Fibroblast of the aortic adventitia (primary cell): ENCODE measurements at places on chromosomes 5 and 9.
A peak's percentile ranks its signal among the peaks of the same experiment; 100 is the strongest.

GRCh38 chr9:78807286-78807685, 510.4 kb downstream of the PSAT1 start:
- DNase-seq: no peak

DNA sequence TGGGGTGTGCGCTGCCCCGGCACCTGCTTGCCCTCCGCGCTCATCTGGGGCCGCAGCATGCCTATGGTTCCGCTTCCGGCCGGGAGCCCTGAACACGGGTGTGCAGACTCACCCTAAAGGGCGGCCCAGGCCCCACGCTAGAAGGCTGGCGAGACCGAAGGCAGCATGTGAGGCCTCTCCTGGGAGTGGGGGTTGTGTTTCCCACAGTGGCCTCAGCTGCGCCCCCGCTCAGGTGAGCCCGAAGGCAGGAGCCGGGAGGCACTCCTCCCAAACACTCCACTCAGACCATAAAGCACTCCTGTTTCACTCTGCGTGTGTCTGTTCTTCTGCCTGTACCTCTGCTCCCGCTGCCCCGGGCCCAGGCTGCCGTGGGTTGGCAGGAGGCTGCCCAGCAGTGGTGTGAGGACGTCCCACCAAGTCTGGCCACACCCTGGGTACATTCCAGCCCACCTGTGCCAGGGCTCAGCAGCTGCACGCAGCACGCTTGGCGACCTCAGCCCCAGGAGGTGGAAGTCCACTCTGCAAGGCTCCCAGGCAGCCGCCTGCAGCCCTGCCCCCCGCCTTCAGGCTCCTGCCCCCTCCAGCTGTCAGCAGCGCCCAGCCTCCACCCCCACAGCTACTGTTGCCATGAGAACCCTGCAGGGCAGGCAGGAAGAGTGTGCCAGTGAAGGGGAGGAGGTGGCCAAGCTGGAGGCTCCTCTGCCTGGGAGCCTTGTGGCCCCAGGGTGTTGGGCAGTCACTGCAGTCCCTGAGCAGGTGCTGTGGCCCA, 1.2 kb upstream of the AJM1 start:
- DNase-seq: peak; percentile 25

GRCh38 chr9:34456151-34456550, 2.2 kb downstream of the FAM219A start:
- no peak for DNase-seq

DNA sequence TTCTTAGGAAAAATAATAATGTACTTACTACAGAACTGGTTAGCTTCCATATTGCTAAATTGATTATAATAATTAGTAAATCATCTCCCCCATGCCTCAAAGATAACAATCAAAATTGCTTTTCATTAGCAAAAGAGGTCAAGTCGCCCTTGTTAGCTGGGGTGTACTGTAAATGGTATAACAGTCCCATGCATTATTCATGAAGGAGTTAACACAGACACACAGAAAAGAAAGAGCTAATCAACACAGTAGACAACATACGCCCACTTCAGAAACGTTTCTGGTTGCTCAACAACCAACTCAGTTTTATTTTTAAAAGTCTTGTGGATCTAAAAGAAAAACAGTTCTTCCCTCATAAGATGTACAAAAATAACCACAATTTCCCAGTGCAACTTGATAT, 100.2 kb downstream of the MPDZ start:
- no peak for DNase-seq

- DNase-seq: no peak
Observed at GRCh38 chr9:120714846-120715388, 647 bp upstream of the MEGF9 start.

DNA sequence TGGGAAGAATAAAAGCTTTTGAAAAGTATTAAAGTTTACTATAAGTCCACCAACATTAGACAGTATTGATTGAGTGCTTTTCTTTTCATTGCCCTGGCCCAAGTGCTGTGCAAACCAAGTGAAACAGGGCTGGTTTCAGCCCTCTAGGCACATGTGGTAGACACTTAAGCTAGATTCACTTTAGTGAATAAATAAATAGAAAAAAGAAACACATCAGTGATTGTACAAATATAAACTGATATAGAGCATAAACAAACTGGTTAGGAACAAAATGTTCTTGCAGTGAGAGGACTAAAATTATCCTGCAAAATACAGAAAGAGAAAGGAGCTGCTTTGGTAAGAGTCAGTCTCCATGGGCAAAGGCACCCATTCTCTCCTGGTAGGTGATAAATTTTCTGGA, 29.7 kb downstream of the ACTBL2 start:
- no peak for DNase-seq

DNA sequence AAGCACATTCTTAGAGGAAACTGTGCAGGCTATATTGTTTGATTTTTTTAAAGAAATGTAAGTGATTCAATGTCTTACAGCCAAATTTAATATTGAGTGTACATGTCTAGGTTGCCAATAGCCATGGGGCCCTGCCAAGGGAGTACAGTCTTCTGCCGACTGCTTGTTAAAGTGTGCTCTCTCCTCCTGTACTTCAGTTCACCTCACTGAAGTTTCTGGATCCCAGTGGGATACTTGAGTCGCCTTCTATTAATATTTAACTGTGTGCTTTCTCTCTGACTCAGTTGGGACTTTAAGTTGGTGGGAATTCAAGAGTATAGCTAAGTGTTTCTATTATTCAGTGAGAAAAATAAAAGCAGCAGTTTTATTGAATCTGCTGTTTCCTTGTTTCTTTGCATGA, 44.5 kb upstream of the C5orf47 start:
- DNase-seq: no peak

GRCh38 chr5:41112486-41113455, 41.6 kb upstream of the MROH2B start:
- peak; percentile 60 for DNase-seq

DNA sequence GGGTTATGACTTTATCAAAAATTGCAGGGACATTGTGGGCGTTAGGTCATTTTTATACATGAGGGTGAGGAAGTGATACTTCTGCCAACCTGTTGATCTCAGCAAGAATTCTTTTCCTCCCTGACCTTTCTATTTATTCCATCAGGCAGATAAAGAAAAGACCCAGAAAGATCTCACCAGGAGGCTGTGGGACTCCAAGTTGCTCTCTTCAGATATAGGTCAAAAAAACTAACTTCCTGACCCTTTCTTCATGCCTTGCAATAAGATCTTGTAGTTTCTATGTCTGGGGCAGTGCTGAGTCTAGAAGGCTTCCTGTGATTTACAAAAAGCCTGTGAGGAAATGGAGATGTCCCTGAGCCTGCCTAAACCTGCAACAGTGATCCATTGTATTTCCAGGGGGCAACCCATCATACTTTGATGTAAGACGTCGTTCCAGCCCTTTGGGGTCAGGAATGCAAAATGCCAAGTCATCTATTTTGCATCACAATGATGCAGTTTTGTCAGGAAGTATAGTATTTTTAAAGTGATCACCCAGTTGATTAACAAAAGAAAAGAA, 22.0 kb upstream of the PIK3R1 start:
- DNase-seq: peak; percentile 30

- DNase-seq: no peak
Observed at GRCh38 chr5:152905286-152905685, 500.2 kb upstream of the NMUR2 start.

GRCh38 chr5:139833525-139833924, 37.9 kb downstream of the PSD2 start:
- no peak for DNase-seq

- no peak for DNase-seq
Observed at GRCh38 chr5:5634817-5635216, 212.3 kb downstream of the ICE1 start.
